ENCODE measurements at places on chromosomes 16 and 17.
A peak's percentile ranks its signal among the peaks of the same experiment; 100 is the strongest.

- no peak for DNase-seq
Measured at GRCh38 chr16:90078579-90078895, 1.4 kb upstream of the PRDM7 start.

DNA sequence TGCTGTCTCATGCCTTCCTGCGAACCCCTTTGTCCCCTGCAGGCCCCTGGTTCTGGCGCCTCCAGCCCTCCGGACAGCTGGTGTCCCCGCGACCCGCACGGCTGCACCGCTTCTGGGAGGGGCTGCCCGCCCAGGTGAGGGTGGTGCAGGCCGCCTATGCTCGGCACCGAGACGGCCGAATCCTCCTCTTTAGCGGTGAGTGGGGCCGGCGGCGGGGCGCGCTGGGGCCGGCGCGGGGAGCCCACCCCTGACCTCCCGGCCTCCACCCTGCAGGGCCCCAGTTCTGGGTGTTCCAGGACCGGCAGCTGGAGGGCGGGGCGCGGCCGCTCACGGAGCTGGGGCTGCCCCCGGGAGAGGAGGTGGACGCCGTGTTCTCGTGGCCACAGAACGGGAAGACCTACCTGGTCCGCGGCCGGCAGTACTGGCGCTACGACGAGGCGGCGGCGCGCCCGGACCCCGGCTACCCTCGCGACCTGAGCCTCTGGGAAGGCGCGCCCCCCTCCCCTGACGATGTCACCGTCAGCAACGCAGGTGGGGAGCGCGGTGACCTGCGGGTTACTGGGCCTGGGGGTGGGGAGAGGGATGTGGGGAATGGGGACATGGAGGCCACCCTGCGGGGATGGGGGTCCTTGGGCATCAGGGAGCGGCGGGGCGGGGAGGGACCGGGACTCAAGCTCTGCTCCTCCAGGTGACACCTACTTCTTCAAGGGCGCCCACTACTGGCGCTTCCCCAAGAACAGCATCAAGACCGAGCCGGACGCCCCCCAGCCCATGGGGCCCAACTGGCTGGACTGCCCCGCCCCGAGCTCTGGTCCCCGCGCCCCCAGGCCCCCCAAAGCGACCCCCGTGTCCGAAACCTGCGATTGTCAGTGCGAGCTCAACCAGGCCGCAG, 7.1 kb upstream of the IL32 start:
- DNase-seq = no peak

DNA sequence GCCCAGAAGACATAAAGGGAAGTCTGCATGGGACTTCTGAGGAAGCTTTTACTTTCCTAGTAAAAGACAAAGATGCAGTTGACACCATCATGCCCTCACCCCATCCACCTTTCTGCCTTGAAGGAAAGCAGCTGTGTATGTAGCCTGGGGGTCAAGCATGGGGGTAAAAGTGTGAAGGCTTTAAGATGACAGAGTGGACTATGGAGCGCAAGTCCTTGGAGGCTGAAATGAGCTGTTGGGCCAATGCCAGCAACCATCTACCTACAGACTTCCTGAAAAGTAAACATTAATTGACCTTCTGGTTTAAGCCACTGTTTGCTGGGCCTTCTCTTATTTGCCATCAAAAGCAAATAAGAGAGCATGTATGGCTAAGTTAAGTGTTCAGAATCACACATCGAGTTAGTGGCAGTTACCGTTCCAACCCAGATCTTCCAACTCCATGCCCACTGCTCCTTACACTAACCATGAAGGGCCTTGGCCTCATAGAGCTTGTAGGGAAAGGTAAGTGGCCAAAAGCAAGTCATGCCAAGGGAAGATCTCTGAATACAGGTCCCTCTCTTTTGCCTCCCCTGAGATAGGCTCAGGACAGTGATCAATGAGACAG, 30.0 kb downstream of the SLC13A5 start:
- no peak for DNase-seq

GRCh38 chr17:56674401-56674925, 81.0 kb downstream of the NOG start:
- DNase-seq = no peak

GRCh38 chr16:22915003-22915402, 101.0 kb downstream of the HS3ST2 start:
- no peak for DNase-seq

GRCh38 chr16:67672739-67673662, 6.4 kb downstream of the C16orf86 start:
- DNase-seq = no peak

- DNase-seq = no peak
Measured at GRCh38 chr17:61806081-61806828, 57.1 kb downstream of the BRIP1 start.

DNA sequence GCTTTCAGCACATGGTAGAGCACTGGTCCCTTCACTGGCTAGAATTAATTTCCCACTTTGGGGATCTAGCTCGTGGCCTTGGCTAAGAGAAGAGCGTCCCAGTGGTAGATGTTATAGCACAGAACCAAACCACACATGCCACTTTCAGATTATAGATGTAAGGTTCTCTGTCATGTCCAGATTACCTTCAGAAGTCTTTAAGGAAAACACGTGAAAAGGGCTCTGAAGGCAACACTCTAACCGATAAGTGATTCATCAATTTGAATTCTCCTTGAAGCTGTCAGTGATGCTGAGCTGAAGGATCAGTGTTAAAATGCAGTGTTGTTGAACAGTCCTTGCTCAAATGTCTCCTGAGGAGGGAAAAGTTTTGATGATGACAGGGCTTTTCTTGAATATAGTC, 43.5 kb upstream of the VPS4A start:
- DNase-seq = no peak

GRCh38 chr17:860805-861204, 78.7 kb downstream of the MRM3 start:
- DNase-seq = no peak

- DNase-seq = no peak
Measured at GRCh38 chr16:78192734-78193488, 93.5 kb downstream of the WWOX start.

DNA sequence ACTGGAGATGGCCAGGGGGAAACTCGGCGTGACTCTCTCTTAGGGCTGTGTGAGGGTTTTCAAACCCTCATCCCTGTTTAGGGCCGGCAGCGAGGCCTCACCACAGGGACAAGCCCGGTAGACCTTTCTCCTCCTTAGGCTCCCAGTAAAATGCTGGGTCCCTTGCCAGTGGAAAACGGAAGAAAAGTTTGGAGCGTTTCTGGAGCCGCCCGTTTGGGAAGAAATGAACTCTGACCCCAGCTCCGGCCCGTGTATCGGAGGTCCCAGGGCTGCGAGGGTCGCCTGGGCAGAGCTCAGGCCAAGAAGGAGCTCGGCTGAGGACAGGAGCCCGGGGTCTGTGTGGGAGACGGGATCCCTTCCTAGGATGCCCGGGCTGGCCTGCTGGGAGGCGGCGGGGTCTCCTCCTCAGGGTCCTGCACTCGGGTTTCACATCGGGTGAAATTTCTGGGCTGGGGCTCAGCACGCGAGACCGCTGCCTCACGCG, 23.2 kb downstream of the ZNF213 start:
- DNase-seq = no peak

GRCh38 chr16:25270577-25270976, 12.9 kb upstream of the ZKSCAN2 start:
- DNase-seq = no peak

DNA sequence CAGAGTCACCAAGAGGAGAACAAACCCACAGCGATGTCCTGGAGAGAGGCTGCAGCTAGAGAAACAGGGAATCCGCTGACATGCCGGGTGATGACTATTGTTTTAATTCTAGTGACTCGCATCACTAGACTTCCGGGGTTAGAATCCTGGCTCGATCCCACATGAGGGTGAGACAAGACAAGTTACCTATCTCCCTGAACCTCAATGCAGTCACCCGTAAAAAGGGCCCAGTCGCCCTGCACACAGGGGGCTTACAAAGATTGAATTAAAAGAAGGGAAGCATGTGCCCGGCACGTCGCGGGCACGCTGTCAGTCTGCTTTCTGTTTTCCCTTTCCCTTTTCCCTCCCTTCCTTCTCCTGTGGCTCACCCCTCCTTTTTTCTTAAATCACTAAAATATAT, 212.9 kb upstream of the FOXF1 start:
- DNase-seq = no peak

GRCh38 chr17:10429421-10430045, 7.8 kb upstream of the MYH8 start:
- DNase-seq = no peak

- no peak for DNase-seq
Measured at GRCh38 chr16:27822996-27823395, 240.5 kb downstream of the GSG1L start.

DNA sequence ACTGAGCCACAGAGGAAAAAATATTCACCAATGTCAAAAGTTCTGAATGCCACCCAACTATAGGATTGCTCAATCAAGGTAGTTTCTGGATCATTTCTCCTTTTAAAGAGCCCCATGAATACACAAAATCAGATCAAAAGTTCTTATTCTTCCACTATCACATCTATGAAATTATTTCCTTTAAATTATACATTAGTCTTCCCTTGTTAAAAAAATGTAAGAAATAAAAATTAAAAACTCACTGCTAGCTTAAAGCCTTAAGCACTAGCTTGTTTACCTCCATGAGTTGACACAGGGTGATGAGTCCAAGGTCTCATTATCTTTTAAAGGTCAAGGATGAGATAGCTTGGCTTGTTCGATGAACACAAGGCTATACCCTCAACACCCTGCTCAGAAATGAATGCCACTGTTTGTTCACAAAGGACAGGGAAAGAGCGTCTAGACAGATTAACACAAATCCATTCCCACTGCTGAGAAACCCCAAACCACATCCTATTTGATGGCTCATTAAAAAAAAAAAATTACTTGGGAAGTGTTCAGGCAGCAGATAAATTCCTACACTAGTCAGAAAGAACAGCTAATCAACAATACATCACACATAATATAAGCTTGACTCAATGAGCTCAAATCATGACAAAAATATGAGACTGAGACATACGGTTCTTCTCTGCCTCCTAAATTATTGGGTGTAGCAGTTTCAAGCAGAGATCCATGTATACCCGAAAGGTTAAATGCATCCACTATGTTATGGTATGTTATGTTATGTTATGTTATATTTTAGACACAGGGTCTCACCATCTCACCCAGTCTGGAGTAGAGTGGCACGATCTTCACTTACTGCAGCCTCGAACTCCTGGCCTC, 118.9 kb downstream of the PARN start:
- no peak for DNase-seq

DNA sequence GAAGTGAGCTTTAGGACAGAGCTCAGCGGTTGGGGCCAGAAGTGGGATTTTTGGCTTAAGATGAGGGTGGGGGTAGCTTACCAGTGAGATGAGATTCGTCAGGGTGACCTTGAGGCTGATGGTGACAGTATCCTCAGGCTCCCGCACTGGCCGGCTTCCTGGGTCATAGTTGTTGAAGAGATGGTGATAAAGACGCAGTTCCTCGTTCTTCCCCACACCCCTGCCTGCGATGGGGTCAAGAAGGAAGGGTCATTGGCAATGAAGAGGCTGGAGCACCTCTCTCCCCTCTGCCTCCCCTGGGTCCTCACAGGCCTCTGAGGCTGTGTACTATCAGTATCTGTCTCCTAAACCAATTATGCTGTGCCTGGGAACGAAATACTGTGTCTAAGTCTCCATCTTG, 358 bp downstream of the CHRNE start:
- DNase-seq = no peak

GRCh38 chr16:84360170-84360569, 8.2 kb upstream of the ATP2C2 start:
- no peak for DNase-seq

GRCh38 chr17:38912221-38912813, 13.1 kb upstream of the LASP1NB start:
- no peak for DNase-seq

- no peak for DNase-seq
Measured at GRCh38 chr17:43471585-43472160, 12.1 kb upstream of the DHX8 start.

DNA sequence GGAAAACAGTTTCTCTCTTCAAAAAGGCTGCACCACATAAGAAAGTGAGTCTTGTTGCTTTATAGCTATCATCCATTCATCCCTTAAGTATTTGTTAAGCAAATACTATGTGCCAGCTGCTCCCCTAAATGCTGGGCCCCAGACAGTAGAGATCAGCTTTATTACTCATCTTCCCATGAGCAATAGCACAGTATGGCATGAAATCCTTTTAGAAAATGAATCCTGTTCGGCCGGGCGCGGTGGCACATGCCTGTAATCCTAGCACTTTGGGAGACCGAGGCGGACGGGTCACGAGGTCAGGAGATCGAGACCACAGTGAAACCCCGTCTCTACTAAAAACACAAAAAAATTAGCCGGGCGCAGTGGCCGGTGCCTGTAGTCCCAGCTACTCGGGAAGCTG, 99.5 kb downstream of the MYO1D start:
- DNase-seq = no peak

DNA sequence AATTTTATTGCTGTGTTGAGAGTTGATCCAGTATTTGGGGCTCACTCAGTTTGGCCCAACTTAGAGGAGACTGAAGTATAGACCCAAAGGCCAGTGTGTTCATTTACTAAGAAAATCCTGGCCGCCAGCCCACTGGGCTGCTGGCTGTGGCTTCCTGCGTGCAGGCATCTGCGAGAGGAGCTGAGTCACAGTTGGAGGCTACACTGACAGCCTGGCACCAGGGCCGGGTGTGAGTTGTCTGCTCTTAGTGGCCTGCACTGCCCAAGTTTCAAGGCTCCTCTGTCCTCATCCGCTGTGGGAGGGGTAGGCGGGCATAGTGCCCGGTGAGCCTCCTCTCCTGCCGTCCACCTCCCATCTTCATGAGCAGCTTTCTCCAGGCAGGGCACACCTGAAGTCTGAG, 54.2 kb downstream of the PLD6 start:
- DNase-seq = no peak

GRCh38 chr17:4583782-4584100, 588 bp upstream of the SMTNL2 start:
- peak; percentile 68 for DNase-seq

GRCh38 chr17:76354747-76355310, 1.1 kb upstream of the PRPSAP1 start:
- no peak for DNase-seq

GRCh38 chr17:50887705-50888245, 21.6 kb upstream of the TOB1 start:
- DNase-seq = no peak

DNA sequence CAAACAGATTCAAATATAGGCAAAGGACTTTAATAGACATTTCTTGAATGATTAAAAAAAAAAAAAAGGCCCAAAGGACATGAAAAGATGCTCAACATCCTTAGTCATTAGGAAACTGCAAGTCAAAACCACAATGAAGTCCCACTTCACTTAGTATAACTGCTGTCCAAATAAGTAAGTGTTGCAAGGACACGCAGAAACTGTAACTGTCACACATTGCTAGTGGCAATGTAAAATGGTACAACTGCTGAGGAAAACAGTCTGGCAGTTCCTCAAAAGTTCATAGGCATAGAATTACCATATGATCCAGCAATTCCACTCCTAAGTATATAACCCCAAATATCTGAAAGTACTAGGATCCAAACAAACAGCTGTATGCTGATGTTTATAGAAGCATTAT, 112.7 kb downstream of the BRIP1 start:
- no peak for DNase-seq

DNA sequence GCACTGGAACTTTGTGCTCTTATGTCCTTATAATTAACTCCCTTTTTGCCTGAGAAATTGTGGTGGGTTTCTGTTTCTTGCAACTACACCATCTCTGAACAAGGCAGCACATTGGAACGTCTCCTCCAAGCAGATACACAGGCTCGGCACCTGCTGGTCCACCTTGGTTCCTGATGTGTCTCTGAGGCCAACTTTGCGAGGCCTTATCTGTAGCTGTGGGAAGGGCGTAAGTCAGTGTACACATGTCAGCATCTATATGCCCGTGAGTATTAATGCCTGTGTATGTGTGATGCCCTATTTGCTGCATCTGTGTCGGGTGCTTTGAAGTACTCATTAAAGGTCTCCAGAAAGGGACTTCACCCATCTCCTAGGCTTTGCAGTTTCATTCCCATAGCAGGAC, 17.5 kb downstream of the GP2 start:
- no peak for DNase-seq
